ENCODE measurements at places on chromosomes 12 and 14.

- no peak for DNase-seq
Measured at GRCh38 chr14:94625353-94625635, 13.1 kb downstream of the SERPINA3 start.

DNA sequence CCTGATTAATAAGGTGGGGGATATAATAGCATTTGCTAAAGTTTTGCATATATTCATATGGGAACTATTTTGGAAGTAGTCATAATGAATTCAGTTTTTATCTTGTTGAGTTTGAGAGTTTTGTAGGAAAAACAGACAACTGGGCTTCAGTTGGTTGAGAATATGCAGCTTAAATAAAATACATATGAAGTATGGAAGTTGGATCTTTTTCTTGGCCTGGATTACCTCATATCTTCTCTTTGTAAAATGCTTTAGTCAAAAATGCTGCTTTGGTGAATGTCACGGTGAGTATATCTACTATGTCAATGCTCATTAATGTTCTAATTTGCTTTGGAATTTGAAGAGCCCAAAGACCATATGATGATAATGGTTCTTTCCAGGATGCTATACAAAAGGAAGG lies 552.2 kb upstream of the LMO3 start:
- no peak for DNase-seq

DNA sequence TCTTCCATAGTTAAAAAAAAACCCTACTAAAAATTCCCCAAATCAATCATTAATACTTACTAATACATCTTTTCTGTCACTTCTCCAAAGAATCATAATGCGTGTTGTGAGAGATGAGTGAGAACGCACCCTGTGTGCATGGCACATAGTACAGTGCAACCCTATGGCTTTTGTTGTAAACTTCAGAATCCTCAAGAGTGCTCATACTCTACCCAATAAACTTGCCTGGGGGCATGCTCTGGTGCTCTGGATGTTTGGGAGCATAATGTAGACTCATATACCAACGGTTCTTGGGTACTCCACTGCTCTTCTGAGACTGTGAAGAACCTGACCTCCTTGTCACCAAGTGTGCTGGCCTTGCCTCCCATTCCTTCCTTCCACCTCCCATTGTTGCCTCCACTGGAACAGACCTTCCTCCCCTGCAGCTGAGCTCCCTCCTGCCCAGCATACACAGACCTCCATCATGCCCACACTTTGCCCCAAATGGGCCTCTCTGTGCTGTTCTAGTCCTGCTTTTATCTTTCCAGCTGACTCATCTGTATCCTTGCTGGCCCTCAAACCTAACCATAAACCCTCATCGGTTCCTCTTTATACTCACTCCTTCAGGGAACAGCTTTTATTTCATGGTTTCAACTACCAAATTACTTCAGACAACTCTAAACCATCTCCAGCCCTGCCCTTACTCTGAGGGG lies 8.9 kb downstream of the DCP1B start:
- no peak for DNase-seq

DNA sequence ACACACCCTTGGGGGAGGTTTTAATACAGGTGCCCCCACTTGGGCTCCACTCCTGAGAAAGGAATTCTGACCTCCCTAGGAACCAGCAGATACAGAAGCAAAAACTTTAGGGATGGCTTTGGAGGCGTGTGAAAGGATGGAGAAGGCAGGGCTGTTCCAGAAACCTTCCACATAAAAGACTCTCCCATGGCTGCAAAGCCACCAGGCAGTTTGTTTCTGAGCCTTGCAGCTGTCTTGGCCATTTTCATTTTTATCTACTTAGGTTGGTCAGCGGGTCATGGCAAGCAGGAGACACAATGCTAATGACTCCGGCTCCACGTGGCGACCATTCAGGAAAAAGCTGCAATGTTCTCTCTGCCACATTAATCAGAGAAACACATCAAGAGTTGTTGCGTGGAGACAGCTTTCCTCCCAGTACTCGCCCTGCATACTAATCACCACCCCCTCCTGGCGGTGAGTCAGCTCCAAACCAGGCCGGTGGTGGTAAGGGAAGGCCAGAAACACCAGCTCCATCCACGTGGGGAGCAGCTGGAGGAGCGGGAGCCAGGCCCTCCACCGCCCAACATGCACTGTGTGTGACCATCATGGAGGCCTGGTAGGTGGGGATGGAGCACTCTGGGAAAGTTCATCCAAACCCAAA lies 30.9 kb upstream of the IRF2BPL start:
- no peak for DNase-seq

DNA sequence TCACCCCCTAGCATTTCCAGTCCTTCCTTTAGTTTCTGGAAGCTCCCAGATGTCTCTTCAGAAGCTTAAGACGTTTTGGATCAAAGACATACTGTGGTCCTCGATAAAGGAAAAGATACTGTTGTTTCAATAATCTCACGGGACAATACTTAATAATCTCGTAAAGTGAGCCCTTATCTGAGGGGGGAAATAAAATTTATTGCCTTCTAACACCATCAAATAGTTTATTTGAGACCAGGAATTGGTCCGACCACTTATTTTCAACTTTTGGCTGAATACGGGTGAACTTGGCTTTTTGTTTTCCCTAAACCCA lies 640 bp upstream of the G2E3 start:
- DNase-seq = no peak

- no peak for DNase-seq
Measured at GRCh38 chr12:38053655-38054464, 262.7 kb upstream of the ALG10B start.

GRCh38 chr12:63841571-63841970 lies 2.9 kb upstream of the SRGAP1 start:
- no peak for DNase-seq

GRCh38 chr12:39272871-39273655 lies 169.9 kb downstream of the KIF21A start:
- peak; percentile 6 for DNase-seq

DNA sequence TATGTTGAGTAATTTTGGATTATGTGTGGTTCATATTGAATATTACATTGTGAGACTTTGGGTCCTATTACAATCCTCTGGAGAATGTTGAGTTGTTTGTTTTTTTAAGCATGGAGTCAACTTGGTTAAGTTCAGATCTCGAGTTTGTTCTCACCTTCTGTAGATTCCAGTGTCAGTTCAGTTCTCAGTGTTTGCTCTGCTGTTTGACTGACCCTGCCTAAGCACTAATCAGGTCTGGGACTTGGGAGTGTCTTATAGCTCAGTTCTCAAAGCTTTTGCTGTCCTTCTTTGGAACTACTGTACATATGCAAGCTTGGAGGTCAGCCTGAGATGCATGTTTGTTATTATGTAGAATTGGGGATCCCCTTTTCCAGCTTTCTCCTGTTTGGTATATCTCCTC lies 63.1 kb downstream of the DIP2B start:
- DNase-seq = no peak

- no peak for DNase-seq
Measured at GRCh38 chr12:130916241-130916911, 37.3 kb upstream of the ADGRD1 start.

- no peak for DNase-seq
Measured at GRCh38 chr14:60622210-60622916, 26.9 kb downstream of the SIX1 start.

GRCh38 chr14:30921305-30921704 lies 46.9 kb downstream of the COCH start:
- no peak for DNase-seq

DNA sequence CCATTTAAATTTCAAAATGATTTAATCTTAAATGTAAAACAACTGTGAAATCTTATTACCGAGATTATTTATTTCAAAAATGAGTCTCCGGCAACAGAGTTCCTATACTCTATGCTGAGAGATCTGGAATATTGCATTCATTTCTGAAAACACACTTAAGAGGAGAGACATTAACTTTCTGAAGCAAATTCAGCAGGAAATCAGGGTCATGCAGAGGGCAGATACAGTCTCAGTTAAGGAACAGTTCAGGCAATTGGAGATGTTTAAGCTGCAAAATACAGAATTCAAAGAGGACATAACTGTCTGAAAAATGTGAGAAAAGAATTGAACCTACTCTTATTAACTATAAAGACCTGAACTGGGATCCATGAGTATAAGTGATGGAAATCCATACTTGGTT lies 320.7 kb downstream of the PAWR start:
- DNase-seq = no peak

DNA sequence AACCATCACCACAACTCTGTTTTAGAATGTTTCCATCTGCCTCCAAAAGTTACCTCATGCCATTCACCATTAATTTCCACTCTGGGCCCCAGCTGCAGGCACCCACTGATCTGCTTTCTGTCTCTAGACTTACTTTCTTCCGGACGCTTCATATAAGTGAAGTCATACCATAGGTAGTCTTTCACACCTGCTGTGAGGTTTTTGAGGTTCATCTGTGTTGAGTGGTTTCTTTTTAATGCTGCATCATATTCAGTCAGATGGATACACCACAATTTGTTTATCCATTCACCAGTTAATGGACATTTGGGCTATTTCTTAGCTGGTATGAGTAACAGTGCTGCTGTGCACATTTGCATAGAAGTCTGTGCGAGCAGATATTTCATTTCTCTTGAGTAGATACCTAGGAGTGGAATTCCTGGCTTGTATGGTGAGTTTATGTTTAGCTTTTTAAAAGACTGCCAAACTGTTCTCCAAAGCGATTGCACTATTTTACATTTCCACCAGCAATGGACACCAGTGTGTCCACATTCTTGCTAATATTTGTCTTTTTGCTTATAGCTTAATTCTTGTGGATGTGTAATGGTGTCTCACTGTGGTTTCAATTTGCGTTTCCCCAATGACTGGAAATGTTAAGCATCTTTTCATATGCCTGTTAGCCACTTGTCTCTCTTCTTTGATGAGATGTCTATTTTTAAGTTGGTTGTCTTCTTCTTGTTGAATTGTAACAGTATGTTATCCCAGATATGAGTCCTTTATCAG lies 48.3 kb downstream of the ZFYVE21 start:
- DNase-seq = no peak

DNA sequence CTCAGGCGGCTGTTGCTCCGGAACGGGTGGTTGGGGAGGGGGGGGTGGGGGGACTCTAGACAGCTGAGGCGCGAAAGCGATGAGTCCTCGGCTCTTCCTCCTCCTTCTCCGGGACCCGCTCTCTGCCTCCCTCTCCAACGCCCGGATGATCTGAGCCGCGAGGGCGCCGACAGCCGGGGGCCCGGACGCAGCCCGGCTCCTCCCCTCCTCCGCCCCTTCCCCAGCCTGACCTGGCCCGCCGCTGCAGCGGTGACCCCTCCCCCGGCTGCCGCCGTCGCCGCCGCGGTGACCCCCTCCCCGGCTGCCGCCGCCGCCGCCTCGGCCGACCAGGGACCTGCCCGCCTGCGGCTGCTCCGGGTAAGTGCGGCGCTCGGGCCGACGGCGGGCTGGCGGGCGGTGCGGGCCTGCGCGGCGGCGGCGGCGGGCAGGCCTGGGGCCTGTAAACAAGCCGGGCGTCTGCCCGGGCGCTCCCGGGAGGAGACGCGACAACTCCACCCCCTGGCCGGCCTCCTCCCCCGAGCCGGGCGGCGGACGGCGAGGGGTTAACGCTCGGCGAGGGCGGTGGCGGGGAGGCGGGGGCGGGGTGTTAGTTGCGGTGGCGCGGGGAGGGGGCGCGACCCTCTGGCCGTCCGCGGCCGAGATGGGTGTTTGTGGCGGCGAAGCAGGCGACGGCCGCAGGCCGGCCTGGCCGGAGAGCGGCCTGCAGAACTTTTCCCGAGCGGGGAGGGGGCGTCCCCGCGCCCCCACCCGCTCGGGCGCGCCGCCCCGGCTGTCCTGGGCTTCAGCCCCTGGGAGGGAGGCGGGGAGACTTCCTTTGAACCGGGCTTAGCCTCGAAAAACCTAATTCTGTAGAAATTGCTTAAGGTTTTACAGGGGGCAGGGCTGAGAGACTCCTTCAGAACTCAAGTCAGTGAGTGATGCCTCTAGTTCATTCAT lies 568 bp downstream of the PPM1A start:
- DNase-seq = no peak

GRCh38 chr12:68675101-68675842 lies 11.5 kb upstream of the NUP107 start:
- no peak for DNase-seq

- DNase-seq = no peak
Measured at GRCh38 chr14:103418481-103418818, 33.2 kb downstream of the MARK3 start.

- no peak for DNase-seq
Measured at GRCh38 chr12:117622741-117623140, 261.3 kb upstream of the NOS1 start.

DNA sequence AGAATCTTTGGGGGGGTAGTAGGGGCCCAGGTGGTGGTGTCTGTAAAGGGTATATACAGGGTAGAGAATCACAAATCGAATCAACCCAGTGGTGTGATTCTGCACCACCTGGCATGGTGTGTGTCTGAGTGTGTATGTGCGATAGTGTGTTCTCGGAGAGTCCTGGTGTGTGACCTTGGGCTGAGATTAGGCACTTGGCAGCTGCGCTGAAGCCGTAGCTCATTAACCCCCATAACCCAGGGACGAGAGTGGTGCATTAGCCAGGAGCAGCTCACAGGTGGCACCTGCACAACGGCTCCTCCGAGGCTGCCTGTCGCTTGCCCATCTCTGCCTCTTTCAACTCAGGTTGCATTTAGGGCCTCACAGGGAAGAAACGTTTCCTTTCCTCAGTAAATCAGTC lies 15.6 kb upstream of the TESC start:
- no peak for DNase-seq

GRCh38 chr14:100288382-100289185 lies 17.7 kb downstream of the SLC25A29 start:
- no peak for DNase-seq

Measured in amniotic stem cell (primary cell).